ENCODE measurements at places on chromosomes 5 and 9. TPM values are rescaled to one million over a fixed set of nuclear protein-coding genes. Genes with fewer than 3 reads are reported as not detected.

GRCh38 chr5:156378159-156378558, 51.2 kb downstream of the SGCD start:
- DNase-seq = no peak

DNA sequence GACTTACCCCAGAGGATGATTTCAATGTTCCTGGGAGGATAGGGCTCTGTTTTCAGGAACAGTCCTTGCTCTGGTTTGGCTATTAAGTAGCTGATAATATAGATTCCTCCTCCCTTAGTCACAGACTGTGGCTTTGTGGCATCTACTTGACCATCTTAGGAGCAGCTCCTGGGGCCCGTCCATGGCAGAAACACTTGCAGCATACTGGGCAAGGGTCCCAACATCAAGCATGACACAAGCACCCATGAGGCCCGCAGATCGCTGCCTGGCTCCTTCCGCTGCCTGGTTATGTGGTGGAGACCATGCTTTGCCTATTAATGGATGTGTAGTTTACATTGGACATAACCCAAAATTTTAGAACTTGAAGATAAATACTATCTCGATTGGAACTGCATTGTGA, 170.1 kb downstream of the ICE1 start:
- no peak for DNase-seq

DNA sequence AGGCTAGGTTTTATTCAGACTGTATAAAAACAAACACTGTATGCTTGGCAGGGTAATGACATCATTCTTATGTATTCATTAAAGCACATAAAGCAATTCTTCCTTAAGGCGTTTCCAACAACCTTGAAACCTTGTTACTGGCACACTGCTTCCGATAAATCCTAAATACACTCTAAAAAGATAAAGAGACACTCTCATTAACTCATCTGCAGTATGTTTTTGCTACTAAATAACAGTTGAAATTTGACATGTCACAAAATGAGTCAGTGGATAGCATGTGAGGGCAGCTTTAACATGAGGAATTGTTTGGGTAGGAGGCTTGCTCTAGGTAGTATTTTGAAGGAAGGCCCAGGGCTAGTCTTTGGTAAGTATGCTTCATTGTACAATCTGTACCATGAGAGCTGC, 13.7 kb downstream of the YIPF5 start:
- no peak for DNase-seq

- no peak for DNase-seq
Measured at GRCh38 chr9:132094314-132094791, 14.7 kb upstream of the MED27 start.

- no peak for DNase-seq
Measured at GRCh38 chr5:151585970-151586369, 5.2 kb downstream of the FAT2 start.

DNA sequence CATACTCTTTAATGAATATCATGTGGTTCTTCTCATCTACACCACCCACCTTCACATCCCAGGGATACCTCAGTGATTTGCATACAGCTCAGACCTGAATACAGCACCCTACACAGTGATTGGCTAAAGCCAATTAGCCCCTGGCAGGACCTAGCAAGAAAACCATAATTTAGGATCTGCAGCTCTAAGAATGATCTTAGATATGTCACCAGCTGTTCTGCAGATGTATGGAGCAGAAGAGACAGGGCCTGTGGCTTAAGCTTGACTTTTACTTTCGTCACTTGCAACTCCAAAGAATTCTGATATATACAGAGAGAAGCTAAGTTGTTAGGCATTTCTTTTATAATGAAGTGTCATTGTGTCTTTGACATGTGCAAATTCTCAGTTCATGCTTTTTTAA, 483.2 kb upstream of the C9orf72 start:
- DNase-seq = no peak

WDR38 gene
- 0.07 TPM for polyA plus RNA-seq

GRCh38 chr5:3913279-3913678, 317.6 kb downstream of the IRX1 start:
- DNase-seq = no peak
